ENCODE measurements at places on chromosomes 1 and 21.

DNA sequence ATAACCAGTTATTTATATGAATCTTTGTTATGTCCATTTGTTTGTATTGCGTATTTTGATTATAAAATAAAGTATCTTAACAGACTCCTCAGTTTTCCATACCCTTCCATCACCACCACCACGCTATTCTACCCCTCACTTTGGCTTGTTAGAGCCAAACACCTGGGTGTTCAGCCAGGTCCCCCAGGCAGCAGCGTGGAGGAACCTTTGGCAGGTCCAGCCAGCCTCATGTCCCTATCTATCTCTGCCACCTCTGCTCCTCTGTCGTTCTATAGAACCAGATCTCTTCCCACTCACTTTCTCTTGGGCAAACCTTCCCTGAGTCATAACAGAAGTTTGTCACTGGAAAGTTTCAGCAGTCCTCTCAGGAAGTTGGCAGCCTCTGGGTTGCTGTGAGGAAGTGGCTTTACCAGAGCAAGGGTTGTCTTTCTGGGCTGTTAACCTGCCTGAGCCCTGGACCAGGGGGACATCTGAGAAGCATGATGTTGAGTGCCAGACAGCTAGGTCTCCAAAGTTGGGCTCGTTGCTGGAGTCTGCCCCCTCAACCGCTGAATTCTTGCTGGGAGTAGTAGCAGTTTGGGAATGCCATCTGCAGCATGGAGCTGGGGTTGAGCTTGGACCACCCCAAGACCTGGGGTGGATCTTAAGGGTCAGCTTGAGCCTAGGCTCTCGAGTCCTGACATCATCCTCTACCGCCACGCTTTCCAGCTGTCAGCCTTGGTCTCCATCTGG, 996 bp upstream of the SH3BGRL3 start:
- no peak for DNase-seq

DNA sequence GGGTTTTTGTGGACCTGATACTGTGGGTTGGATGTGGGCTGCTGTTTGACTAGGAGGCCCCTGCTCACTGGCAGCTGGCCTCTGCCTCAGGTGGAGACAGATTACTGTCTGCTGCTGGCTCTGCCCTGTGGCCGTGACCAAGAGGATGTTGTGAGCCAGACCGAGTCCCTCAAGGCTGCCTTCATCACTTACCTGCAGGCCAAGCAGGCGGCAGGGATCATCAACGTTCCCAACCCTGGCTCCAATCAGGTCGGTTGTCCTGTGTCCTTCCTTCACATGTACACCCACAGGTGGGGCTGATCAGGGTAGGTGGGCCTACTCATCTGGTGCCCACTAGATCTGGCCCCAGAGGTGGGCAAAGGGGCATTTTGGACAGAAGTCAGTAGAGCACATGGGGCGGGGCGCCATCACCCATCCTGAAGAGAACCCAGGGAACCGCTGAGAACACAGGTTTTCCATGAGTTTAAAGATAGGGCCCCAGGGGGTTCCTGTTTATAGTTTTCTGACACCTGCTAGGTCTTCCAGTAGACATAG, 37.2 kb downstream of the ZBTB17 start:
- DNase-seq: no peak

DNA sequence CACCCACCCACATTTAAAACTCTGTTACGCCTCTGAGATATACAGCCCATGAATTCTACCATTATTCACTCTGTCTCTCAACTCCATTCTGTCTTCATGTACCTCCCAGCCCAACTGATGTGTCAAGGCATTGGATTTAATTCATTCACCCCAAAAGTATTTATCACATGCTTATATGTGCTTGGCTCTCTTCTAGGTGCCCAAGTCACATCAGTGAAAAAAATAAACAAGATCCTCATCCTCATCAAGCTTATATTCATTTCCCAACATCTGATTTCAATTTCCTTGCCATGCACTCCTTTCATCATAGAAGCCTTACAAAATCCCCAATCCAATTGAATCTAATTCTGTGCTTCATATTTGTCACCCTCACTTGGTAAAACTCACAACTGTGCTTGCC, 967.6 kb downstream of the LTN1 start:
- DNase-seq: no peak

DNA sequence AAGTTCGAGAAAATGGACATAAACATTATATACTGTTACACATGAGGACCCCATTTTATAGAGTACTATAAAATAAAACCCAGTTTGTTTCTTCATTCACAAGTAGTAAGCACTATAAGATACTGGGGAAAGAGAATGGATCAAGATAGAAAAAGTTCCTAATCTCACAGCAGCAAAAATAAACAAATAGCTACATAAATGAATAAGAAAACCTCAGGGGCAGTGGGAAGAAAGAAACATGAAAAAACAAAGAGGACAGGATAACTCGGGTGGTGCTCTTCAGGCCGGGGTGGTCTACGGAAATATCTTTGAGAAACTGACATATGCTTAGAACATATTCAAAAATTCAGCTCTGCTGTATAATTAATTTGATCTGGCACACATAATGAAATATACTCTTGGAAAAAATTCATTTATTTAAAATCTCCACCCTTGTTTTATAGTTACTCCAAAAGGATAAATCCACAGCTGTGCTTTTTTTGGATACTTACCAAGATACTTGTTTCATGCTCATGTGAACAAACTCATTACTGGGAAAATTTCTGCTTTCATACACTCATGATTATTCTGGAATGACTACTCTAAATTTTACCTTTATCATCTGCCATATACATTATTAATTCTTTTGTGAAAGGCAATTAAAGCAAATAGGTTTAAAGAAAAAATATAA, 20.0 kb downstream of the CEP170 start:
- DNase-seq: no peak

GRCh38 chr1:37078866-37079265, 44.6 kb upstream of the GRIK3 start:
- DNase-seq: no peak

GRCh38 chr1:52602856-52603600, 857 bp downstream of the GPX7 start:
- peak; percentile 32 for DNase-seq

DNA sequence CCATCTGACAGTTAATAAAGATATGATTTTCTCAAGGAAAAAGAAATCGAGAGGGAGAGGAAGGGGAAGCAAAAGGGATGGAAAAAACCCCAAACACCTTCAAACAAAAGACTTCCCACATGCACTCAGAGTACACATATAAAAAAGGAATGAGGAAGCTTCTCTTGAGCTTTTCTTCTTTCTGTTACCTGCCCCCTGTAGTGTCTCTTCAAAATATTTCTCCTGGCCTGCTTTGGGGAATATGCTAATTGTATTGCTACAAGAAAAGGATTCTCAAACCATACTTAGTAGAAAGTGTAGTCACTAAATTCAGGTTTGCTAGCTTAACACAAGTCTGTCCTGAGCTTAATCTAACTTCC, 58.7 kb downstream of the KIF14 start:
- DNase-seq: no peak

Data from NCI-H510A treated with DMSO at 0.1 percent for 48 hours (cell line).